ENCODE measurements at places on chromosomes 6 and 20.

GRCh38 chr6:142907544-142907943 is 37.4 kb downstream of the HIVEP2 start:
- DNase-seq: no peak

DNA sequence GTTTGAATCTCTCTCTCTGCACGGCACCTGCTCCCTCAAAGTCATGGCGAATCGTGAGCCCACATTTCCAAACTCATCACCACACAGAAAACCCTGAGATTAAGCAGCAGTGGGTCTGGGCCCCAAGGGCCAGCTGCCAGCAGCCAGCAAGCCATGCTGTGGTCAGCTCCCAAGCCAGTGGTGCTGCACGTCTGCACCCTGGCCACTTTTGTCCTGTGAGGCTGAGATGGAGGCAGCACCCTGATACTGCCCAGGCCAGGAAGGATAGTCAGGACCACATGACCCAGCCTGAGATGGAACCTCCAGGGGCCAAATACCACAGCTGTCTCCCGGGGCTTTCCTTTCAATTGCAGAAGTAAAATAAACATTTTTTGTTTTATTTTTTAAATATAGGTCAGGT is 93.9 kb downstream of the PRND start:
- no peak for DNase-seq

DNA sequence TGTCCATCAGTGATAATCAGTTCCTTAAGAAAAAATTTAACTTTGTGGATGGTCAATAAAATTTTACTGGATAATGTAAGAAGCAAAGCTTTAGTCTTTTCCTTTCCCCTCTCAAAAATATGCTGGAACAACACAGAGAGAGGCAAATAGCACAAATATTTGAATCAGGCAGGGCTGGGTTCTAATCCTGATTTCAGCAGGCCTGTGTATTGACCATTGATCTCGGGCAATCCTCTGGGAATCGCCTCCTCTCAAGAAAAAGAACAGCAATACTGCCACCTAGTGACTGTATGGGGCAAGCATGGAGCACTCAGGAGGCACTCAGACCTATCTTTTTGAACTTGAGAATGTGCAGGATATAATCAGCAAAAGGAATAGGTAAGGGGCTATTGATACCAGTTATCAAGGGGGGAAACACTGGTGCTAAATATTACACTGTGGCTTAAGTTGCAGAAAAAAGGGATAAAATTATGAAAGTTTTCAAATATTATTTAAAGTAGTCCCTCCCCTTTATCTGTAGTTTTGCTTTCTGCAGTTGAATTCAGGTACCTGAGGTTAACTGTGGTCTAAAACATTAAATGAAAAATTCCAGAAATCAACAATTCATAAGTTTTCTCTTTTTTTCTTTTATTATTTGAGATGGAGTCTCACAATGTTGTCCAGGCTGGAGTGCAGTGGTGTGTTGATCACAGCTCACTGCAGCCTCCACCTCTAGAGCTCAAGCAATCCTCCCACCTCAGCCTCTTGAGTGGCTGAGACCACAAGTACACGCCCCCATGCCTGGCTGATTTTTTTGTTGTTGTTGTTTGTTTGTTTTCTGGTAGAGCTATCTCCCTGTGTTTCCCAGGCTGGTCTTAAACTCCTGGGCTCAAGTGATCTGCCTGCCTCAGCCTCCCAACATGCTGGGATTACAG is 91.8 kb upstream of the NHSL1 start:
- DNase-seq: no peak

- no peak for DNase-seq
These were observed 98.1 kb downstream of the ZNF217 start for GRCh38 chr20:53495398-53496092.

- DNase-seq: no peak
These were observed 111.7 kb downstream of the TNFRSF21 start for GRCh38 chr6:47197682-47198640.

DNA sequence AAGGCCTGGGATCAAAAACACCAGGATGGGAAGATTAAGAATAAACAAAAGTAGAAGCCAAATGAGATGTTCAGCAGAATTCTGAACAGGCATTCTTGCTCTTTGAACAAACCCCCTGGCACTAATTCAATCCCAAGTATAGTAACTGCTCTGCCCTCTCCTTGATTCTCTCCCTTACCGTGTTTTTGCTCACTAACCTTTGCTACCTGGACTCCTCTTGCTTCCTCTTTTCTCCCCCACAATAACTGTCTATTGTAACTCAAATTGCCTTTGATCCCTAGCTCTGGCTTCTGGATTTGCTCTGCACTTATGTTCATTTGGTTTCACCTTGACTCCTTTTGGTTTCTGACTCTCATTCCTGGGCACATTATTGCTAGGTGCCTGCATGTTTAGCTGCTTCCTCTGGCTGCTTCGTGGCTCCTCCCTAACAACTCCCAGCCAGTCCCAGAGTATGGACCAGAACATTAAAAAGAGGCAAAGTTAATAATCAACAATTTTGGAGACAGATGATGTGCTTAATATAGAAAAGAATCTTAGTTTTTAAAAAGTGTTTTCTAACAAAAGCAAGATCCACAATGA is 65.4 kb upstream of the PHIP start:
- DNase-seq: no peak

DNA sequence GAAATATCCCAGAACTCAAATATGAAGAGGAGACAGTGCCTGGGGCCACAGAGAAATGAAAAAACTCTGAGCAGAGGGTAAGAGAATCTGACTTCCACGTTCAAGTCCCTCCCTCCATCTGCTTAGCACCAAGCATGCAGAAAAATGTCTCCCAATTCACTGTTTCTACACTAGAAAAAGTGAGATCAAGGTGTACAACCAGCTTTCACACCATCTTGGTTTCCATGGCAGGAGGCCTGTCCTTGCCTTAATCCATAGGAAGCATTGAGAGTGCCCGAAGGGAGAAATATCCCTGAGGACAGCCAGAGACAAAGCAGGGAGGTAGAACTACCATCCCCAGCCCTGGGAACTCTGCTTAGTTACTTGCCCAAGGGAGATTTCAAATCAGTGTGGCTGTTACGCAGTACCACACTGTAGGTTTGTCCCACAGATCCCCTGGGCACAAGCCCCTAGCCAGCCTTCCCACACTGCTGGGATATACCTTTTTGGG is 82.9 kb downstream of the SCML4 start:
- DNase-seq: no peak

DNA sequence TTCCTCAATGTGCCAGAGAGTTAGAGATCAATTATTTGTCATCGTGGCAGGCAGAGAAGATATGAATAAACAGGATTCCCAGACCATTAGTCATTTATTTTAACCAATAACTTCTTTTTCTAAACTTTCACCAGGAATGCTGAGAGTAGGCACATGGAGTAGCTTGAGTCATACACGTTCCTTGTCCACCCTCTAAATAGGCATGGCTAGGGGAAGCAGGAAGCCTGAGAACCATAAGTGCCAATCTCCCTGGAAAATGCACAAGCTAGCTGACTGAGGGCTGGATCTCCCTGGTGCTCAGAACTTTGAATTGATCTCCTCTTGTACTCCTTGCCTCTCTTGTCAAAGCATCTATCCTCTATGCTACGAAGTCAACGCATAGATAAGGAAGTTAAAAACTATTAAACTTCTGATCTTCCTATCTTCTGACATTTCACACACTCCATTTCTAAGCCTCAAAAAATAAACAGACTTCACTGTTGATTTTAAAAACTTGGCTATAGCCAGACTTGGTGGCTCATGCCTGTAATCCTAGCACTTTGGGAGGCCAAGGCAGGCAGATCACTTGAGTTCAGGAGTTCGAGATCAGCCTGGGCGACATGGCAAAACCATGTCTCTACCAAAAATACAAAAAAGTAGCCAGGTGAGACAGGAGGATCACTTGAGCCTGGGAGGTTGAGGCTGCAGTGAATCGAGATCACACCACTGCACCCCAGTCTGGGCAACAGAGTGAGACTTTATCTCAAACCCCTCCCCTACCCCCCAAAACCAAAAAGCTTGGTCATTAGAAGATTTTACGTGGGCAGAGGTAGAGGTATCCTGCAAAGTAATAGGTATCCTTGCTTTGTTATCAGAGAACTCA is 11.8 kb downstream of the ADTRP start:
- DNase-seq: no peak

DNA sequence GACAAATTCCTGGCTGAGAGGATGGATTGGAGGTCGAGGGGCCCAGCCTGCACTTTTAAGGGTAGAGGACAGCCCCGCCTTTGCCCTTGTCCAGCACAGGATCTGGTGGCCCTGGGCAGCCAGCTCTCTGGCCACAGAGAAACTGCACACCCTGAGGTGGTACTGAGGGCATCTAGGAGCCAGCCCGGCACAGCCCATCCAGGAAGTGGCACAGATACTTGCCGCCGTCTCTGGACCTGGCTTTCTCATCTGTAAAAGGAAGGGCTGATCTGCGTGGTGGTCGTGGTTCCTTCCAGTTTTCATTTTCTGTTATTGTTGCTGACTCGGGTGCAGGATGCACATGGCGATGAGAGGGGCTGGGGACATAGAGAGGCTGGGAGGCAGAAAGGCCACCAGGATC is 16.0 kb upstream of the SLC22A7 start:
- DNase-seq: no peak

DNA sequence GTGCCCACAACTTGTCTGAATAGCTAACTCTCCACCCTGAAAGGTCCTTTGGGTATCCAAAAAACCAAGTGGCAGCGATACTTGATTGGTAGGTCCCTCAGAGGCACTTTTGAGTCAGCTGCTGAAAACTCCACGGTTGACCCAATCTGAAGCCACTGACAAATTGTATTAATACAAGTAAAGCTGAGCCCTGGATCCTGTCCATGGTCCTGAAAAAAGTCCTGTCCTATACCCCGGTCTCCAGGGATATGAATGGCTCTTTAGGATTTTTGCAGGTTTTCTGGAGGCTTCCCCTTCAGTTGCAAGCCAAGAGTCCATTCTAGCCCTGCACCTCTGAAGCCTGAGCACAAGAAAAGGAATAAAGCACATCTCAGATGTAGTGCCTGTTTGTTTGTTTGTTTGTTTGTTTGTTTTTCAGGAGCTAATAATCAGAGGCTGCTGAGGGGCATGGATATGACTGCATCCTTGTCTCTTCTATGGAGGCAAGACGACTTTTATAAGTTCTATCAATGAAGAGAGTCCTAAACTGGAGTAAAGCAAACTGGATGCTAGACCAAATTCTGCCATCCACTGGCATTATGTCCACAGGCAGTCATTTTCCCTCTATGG is 1.7 kb upstream of the SLC12A5 start:
- no peak for DNase-seq

DNA sequence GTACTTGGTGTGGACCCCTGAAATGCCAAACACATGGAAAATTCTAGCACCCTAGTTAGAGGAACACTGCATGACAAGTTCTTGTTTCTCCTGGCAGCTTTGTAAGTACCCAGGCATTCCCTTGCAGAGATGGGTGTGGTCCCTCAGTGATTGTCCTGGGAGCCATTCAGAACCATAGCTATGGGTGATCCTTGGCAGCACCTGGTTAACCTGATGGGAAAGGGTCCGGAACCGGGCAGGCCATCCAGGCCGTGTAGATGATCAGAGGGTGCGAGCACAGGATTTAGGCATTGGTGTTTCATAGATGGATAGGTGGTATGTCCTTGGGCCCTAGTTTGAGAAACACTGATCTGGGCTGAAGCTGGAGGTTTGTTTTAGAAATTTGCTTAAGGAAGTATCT is 95.8 kb downstream of the RPP40 start:
- no peak for DNase-seq

GRCh38 chr6:72733045-72733444 is 111.2 kb downstream of the KCNQ5 start:
- no peak for DNase-seq

DNA sequence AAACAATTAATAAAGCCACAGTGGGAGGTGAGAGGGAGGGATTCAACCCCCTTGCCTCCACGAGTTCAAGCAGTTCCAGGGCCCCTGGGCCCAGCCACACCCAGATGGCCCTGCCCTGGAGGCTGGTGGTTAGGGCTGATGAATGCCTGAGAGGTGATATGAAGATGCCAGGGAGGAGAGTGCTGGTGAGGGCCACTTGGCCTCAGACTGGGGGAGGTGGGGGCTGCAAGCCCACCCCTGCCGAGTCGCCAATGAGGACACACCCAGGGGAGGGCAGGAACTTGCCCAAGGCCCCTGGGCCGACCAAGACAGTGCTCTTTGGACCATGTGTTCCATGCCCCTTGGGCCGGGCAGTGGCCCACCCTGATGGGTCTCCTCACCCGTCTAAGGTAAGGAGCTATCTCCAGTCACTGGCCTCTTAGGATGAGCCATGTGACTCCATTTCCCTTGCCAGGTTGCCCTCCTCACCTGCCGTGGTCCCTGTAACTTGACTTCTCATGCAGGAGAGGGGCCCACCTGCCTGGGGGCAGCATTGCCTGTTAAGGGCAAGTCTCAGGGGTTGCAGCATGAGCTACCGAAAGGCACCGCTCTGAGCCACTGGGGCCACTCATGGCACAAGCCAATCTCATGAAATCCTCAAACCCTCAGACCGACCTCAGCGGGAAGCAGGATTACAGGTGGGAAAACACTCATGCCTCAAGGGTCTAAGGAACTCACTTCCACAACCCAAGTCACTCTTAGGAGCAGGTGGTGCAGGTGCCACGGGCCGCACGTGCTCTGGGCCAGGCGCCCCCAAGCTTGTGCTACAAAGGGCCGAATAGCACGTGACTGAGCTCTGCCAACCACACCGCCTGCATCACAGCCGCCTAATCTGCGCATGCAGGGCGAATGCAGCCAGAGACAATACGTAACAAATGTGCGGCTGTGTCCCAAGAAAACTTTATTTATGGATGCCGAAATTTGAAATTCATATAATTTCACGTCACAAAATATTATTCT is 147.4 kb upstream of the MLN start:
- DNase-seq: no peak

DNA sequence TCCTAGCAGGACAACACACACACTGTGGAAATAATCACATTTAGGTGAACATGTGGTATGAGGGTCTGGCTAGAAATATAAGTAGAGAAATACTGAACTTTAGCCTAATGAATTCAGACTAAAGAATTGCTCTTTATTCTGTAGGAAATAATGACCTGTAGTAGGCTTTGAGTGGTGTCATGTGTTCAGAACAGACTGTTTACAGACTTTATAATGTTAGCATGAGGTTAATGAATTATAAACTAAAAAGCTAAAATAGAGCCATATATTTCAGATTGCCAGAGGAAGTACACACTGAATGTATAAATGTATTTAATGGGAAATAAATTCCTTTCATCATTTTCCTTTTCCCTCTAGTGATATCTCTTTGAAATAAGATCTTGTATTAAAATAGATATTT is 669.5 kb upstream of the EPHA7 start:
- DNase-seq: no peak

- DNase-seq: no peak
These were observed 109.6 kb upstream of the RPS6KA2 start for GRCh38 chr6:166736634-166737033.

GRCh38 chr6:90000864-90001731 is 106.8 kb downstream of the GJA10 start:
- no peak for DNase-seq
